ENCODE measurements at places on chromosomes 5 and 9.

GRCh38 chr9:112337547-112337946, 4.1 kb upstream of the PTBP3 start:
- no peak for DNase-seq

- no peak for DNase-seq
Observed at GRCh38 chr9:113523421-113524141, 60.1 kb downstream of the RGS3 start.

- no peak for DNase-seq
Observed at GRCh38 chr5:79973511-79973910, 17.6 kb downstream of the MTX3 start.

DNA sequence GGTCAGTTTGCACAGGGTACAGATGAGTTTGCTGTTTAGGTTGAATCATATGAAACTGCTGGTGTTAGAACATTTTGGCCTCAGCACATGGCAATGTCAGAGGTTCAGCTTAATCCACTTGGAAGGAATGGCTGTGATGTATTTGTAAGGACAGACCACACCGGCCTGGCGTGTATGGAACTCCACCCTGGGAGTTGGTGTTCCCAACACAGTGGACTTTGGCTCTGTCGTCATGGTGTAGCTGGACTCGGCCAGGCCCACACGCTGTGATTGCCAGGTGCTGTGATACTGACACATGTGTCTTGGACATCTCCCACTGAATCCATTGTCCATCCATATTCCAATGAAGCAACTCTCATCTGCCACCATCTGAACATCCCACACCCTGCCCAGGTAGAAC, 90.3 kb downstream of the ZNF618 start:
- no peak for DNase-seq

- DNase-seq = no peak
Observed at GRCh38 chr5:177507165-177507564, 2.5 kb downstream of the DOK3 start.

GRCh38 chr5:166354332-166354731, 1937.1 kb upstream of the WWC1 start:
- DNase-seq = no peak
